Esophagus muscularis mucosa (tissue), 4 donors: ENCODE measurements at places on chromosomes 1 and 21. TPM values are rescaled to one million over a fixed set of nuclear protein-coding genes. Genes with fewer than 3 reads are reported as not detected.
A peak's percentile ranks its signal among the peaks of the same experiment; 100 is the strongest.

RYR2 gene
- 56.3 TPM for total RNA-seq

CRYBG2 gene
- total RNA-seq, result not detected

HFM1 gene
- total RNA-seq, result 0.42 TPM

CYP4Z1 gene
- total RNA-seq, result 1.1 TPM

UTS2 gene
- not detected for total RNA-seq

PCNX2 gene
- 23.3 TPM for total RNA-seq

ATAD3B gene
- total RNA-seq, result 9.7 TPM

HCRTR1 gene
- 1.7 TPM for total RNA-seq

RNU1-3 gene
- under 0.01 TPM for total RNA-seq

CDK11B gene
- 27.2 TPM for total RNA-seq

GBP4 gene
- total RNA-seq, result 9.6 TPM

GRCh38 chr1:25109531-25109951 lies 122.8 kb downstream of the SYF2 start:
- DNase-seq, result no peak

- peak; percentile 37 for DNase-seq
These were observed 97.9 kb upstream of the RAB3GAP2 start for GRCh38 chr1:220370041-220370700.

DNA sequence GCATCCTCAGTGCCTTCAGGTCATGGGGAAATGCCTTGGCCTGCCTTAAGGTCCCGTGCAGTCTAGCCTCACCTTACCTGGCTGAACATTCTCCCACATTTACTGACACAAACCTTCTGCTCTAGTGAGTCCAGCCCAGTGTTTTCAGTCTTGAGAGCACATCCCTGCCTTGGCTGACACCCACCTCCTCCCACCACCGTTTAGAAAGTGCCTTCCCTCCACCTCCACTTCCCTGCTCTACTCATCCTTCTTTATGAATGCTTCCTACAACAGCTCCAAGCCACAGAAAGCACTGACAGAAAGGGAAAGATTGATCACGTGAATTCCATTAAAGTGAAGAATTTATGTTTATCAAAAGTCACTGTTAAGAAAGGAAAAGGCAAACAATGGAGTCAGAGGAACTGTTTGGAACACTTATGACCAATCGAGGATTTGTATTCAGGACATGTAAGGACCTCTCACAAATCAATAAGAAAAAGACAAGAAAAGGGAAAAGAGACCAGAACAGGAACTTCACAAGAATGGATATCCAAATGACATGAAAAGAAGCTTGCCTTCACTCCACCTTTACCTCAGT lies 59.8 kb downstream of the DDR2 start:
- DNase-seq, result no peak

- no peak for DNase-seq
These were observed 25.8 kb downstream of the LRRC38 start for GRCh38 chr1:13487957-13488356.

DNA sequence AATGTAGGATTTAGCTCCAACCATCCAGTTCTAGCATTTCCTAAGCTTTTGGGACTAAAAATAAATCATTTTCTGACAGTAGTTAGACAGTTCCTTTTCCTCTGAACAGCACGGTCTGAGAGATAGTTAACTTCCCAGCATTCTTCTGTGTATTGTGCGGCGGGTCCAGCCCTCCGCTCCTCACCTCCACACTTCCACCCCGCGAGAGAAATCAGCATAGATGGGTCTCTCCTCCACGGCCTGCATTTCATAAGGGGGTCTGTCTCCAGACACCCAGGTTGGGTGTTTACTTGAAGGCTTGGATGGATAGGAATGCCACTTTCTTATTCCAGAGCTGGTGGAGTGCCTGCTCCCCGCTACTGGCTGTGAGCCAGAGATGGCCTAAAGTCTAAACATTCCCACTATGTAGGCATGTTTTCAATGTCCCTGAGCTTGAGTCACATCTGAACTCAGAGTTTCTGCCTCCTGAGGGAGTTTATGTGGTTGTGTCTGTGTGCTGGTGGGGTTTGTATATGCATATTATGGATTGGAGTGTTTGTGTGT lies 38.0 kb upstream of the PPP2R5A start:
- peak; percentile 79 for DNase-seq

- DNase-seq, result no peak
These were observed 407.4 kb downstream of the RWDD3 start for GRCh38 chr1:95641386-95641785.

DNA sequence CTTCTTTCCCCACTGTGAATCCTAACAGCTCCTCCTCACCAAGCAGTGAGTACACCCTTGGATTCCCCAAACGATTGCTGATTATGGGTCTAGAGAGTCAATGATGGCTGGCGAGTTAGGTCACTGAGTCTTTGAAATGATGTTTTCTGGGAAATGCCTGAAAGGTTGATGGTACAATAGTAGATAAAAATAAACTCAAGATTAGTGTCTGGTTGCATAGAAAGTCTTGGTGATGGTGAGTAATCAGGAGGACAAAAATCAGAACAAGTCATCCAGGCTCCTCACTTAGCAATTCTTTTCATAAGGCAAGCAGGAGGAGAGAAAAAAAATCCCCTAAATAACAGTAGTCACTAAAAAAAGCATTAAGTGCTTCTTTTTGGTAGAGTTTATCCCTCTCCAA lies 22.6 kb downstream of the HLX start:
- no peak for DNase-seq

GRCh38 chr21:41925767-41926116 lies 28.1 kb downstream of the C2CD2 start:
- DNase-seq, result no peak

DNA sequence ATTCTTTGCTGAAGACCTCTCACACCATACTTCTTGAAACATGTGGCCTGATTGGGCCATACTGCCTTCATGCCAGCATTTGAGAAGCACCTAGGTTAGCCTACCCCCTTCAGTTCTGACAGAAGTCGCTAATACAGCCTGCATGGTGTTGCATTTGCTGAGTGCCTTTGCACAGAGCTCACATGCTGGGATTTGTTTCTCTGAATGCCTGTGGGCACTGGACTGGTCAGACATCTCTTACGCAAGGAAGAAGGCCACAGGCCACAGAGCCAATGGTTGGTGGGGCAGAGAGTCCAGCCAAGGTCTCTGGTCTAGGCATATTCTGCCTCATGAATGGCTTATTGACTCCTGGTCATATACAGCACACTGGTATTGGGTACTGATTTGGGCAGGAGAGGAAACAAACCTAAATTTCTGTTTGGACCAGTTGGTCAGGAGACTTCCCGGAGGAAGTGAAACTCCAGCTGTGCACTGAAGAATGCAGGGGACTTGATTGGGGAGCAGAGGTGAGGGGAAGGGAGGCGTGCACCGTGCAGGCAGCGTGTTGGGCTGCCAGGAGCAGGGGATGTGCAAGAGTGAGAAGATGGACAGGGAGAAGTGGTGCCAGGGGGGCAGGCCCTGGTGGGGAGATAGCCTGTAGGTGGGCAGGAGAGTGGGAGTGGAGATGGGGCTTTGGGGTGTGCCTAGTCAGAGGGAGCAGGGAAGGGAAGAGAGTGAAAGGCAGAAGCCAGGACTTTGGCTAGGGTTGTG lies 18.1 kb downstream of the URB2 start:
- DNase-seq, result no peak

DNA sequence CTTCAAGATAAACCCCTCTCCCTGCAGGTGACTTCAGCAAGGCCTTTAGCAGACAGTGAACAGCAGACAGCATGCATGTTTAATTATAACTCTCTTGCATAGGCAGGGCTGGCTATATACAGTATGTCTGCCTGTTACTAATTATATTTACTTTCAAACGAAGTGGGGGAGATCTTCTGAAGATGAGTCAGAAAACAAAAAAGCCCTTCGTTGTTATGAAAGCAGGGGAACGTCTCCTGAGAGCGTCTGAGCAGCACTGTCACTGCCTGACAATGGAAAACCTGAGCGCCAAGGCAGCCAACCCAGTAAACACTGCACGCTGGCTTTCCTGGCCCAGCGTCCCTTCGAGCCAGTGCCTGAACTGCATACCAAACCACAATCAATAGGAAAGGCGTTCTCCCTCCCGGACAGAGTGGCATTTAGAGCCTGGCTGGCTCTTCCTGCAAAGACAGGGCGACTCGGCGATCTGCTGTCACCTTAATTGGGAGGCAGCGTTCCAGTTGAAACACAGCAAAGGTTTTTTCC lies 54.1 kb downstream of the TOMM20 start:
- no peak for DNase-seq

DNA sequence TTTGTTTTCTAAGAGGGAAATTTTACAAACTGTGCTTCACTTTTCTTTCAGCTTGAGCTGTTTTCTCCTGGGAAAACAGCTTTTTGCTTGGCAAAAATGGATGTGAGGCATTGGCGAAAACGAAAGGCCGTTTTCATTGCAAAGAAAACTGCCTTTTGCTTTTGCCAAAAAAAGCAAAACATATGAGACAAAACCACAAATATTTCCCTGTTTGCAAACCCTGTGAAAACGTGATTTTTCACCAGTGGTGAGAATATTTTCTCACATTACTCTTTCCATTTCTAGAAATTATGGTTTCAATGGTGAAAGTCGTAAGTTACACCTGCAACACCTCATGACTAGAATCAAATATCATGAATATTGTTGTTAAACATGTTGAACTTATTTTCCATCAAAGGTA lies 74.0 kb upstream of the ZBTB18 start:
- DNase-seq, result no peak

DNA sequence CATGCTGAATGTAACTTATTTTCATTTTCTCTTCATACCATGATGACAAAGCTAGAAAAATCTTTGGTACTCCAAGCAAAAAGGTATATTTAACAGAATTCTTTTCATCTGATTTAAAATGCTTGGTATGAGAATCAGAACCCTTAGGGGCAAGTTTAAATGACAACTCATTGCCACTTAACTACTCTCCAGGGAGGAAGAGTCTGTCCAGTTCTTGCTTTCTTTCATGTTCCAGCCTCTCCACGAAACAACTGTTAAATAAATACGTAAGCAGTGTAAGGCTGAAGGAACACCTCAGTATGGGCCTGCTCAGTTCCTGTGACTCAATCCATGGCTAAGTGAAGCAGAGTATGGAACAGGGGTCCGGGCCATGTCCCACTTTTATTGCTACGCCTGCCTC lies 1.6 kb downstream of the LCE2A start:
- DNase-seq, result no peak

GRCh38 chr1:17075470-17076255 lies 21.8 kb upstream of the SDHB start:
- DNase-seq, result no peak

DNA sequence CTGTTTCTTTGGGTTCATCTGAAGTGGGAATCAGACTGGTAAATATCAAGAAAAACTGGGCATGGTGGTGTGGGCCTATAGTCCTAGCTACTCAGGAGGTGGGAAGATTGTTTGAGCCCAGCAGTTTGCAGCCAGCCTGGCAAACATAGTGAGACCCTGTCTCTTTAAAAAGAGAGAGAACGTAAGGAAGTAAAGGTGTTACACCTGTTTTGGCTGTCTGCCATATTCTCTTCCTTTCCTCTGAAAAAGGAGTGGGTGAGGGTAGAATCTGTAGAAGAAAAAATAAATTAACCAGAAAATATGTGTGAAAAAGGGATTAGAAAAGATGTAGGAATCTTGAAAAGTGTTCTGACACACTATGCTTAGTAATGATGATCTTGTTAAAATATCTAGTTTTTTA lies 20.0 kb downstream of the AHCYL1 start:
- no peak for DNase-seq

GRCh38 chr1:204147406-204148383 lies 4.1 kb downstream of the ETNK2 start:
- no peak for DNase-seq

DNA sequence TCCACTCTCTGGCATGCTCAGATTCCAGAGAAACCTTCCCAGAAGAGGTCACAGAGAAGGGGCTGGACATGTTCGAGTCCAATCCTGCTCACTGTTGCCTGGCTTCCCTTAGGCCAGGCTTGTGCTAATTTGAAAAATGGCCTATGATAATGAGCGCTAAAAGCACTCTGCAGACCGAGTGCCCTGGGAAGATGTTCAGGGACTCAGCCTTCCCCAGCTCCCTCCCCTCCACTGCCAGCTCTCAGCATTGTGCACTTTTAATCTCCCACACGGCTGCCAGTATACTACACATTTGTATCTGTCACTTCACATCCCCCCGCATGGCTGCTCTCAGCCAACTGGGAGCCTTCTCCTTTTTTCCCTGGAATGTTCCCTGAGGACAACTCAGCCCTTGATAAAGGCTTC lies 24.1 kb downstream of the FAM163A start:
- DNase-seq, result no peak
